ENCODE measurements at places on chromosomes 16 and 17.

GRCh38 chr16:19860166-19861041 lies 24.2 kb downstream of the GPRC5B start:
- no peak for DNase-seq

DNA sequence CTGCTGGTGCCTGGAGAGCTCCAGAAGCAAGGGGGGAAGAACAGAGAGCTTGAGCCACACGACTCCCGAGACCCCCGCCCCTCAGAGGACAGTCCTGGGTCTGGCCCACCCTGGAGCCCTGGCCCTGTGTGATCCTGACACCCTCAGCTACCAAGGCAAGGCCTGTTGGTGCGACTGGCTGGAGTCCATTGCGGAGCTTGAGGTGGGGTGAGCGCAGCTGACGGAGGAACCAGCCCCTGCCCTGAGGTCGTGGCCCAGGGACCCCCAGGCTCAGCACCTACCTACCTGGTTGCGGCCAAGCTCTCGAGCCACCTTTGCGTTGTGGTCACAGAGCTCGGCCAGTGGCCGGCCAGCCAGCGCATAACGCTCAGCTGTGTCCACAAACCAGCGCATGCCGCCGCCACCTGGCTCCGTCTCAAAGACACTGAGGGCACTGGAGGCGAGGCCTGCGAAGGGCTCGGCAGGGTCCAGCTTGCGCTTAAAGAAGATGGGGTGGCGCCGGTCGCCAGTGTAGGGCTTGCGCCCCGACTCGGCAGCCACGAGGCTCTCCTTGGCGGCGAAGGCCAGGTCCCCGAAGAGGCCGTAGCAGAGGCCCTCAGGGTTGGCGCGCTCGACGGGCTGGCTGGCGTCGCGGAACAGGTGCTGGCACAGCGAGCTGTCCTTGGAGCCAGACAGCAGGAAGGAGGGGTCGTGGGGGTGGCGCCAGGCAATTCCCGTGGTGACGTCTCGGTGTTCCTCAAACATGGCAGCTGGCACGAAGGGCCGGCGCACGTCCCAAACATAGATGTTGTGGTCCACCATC lies 2.5 kb upstream of the JMJD8 start:
- DNase-seq: no peak

DNA sequence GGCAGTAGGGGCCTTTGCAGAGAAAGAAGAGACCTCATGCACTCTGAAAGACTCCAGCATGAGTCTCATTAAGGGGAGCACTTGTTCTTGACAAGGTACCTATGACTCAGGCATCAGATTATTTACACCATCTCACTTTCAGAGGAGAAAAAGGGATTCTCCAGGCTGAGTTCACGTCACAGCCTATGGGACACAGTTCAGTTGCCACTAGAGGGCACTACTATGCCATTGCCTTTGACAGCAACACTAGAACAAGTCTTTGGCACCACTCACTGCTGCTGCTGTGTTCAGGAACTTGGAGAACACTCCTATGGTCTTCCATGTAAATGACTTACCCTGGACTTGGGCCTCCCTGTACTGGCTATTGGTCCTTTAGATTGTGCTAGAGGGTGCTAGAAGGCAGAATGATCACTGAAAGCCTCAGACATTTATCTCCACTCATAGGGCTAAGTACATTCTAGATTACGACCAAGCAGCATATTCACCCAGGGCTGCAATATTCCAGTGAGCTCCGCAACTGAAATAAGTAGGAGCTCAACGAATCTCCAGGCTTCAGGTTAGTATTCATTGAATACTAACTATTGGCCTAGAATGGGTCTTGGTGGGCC lies 225.1 kb upstream of the CA10 start:
- peak; percentile 66 for DNase-seq

- no peak for DNase-seq
These were observed 126.7 kb upstream of the GSE1 start for GRCh38 chr16:85486256-85486915.

DNA sequence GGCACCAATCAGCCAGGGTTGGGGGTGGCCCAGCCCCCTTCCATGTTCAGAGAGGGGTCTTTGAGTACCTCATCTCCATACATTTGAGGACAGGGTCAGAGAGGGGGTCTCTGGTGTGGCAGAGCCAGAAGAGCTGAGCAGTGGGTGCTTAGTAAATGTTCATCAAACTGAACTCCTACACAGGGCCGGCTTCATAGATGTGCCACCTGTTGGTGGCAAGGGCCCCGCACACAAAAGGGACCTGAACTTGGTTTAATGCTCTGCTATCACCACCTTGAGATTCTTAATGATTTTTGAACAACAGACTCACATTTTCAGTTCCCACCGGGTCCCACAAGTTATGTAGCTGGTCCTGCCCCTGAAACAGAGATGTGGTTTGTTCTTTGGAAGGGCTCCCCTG lies 9.0 kb upstream of the C1QL1 start:
- no peak for DNase-seq

GRCh38 chr17:65785109-65785508 lies 223.7 kb upstream of the AXIN2 start:
- no peak for DNase-seq

- DNase-seq: no peak
These were observed 1200.0 kb downstream of the CDH11 start for GRCh38 chr16:63921737-63922295.

- no peak for DNase-seq
These were observed 5.4 kb downstream of the EDC4 start for GRCh38 chr16:67878232-67878631.

DNA sequence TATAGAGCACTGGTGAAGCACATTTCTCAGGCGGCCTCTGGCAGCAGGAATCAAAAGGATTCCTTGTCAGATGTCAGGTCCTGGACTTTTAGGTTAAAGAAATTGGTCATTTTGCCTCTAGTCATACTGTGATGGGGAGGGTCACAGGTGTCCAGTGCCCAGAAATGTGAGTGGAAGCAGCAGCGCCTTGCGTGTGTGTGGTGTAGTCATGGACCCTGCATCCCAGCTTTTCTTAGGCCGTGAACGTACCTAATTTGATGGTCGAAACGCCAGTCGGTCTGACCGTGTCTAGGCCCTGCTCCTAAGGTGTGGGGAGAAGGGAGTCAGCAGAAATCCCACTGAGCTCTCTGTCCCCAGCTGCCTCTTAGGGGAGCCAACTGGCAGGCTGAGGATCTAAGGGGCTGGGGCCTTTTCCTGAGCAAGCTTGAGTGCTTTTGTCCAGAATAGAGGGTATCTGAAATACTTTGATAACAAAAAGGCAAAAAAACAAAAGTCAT lies 32.0 kb downstream of the POLR3E start:
- DNase-seq: no peak

GRCh38 chr17:1315891-1316403 lies 36.5 kb downstream of the TRARG1 start:
- DNase-seq: no peak

DNA sequence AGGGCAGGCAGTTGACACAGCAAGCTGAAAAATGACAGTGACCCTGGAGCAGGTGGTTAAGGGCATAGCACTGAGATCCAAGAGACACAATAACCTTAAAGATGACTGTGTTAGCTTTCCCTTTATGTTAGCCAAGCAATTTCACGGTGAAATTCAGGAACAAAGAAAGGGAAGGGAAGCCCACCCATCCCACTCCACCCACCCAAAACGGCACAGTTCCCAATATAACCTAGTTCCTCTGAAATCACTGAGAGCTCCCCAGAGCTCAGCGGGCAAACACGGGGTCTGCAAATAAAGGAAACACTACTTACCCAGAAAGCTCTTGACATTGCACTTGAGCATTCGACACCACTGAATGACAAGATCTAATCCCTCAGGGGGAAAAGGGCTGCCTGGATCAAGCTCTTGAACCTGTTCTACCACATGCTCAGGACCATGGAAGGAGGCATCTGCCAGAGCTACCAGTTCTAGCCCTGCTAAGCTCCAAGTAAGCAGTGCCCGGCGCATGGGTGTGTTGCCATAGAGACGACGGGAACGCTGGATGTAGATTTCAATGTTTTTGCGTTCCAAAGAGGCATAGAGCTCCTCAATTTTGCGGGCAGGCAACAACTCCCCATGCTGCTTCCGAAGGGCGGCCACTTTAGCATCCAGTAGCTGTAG lies 10.6 kb downstream of the BLTP2 start:
- DNase-seq: no peak

GRCh38 chr17:82021900-82022309 lies 773 bp downstream of the CENPX start:
- no peak for DNase-seq

DNA sequence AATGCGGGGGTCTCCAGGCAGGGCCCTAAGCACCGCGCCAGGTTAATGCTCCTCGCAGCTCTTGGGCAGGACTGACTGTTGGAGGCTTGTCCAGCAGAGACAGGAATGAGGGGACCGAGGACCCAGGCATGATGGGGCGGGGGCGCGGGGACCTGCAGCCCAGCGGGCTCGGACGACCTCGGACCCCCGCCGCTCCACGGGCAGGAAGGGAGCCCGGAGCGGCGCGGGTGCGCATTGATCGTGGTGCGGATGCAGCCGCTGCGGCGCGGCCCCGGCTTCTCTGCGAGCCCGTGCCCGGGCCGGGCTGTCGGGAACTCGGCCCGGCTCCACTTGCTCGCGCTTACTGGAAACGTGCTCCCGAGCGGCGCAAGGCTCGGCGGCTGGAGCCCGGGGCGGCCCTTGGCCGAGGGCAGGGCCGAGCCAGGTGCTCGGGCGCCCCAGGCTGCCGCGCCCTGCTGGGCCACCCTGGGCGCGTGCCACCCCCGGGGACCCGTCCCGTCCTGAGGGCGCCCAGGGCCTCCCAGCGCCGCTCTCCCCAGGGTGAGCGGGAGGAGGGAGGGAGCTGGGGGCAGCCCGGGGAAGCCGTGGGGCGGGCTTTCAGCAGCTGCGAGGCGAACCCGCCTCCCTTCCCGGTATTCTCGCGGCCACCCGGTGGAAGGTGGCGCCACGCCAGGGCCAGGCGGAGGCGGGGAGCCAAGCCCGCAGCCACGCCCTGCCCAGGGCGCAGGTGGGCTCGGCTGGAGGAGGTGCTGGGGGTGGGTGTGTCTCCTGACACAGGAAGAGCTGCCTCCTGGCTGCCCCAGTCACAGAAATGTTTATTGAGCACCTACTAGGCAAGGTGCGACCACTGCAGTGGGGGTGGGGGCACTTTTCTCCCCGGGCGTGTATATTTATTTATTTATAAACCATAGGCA lies 45.9 kb downstream of the SOCS3 start:
- peak; percentile 57 for DNase-seq

DNA sequence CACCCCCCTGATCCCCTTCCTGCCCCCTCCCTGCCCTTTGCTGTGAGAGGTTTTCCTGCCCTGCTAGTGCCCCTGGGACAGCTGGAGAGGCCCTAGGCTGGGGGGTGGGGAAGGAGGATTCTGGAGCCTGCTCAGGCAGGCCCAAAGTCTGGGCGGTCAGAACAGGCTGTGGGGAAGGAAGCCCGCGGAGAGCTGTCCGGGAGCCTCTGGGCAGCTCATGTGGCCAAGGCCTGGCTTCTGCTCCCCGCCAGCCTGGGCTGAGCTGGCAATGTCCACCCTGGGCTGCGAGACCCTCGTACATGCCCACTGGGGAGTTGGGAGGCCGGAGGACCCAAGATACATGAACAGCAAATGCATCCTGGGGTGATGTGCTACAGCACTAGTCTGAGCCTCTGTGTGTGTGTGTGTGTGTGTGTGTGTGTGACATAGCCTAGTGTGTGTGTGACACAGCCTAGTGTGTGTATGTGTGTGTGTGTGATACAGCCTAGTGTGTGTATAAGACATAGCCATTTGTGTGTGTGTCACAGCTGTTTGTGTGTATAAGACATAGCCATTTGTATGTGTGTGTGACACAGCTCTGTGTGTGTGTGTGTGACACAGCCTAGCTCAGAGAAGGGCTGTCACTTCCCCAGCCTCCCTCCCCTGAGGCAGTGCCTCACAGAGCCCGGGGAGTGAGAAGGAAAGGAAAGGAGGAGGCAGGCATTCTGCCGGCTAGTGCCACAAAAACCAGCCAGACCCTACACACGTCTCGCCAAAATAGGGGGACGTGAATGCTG lies 201.4 kb upstream of the CIBAR2 start:
- no peak for DNase-seq
